ENCODE measurements at places on chromosomes 12 and 14.

DNA sequence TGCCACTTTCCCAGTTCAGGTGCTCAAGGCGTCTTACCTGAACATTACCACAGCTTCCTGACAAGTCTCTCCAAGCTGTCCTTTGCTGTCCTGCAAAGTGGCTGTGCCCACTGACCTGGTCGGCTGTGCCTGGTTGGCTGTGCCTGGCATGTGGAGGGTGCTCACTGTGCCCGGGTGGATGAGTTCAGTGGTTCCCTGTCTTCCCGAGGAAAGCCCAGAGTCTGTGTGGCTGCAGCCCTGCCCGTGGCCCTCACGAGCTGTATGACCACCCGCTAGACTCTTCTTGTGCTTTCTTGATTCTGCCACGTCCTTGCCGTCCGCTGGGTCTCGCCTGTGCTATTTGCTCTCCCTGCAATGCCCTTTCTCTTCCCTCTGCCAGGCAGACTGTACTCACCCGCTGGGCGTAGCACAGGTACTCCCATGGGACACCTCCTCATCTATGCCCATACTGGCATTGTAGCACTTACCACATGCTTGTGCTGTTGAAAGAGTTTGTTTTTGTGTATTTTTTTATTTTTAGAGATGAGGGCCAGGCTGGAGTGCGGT, 95.9 kb downstream of the TSPAN9 start:
- no peak for DNase-seq

GRCh38 chr12:12714276-12715021, 2.7 kb upstream of the CDKN1B start:
- peak; percentile 83 for DNase-seq

DNA sequence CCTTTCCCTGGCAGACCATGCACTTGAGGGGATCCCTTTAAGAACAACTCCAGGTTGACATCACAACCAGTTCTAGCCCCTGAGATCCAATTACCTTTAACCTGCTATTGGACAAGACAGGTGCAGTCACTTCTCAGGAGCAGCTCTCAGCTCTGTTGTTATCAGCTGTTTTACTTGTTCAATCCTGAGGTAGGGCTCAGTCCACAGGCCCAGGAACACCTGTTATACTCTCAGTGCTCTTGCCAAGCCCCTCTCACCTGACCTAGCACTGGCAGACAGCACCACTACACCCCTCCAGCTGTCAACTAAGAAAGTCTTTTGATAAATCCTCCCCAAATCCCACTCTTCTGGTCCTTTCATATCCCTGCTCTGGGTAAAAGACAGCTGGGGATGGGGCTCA, 163.9 kb upstream of the TMTC2 start:
- DNase-seq: no peak

DNA sequence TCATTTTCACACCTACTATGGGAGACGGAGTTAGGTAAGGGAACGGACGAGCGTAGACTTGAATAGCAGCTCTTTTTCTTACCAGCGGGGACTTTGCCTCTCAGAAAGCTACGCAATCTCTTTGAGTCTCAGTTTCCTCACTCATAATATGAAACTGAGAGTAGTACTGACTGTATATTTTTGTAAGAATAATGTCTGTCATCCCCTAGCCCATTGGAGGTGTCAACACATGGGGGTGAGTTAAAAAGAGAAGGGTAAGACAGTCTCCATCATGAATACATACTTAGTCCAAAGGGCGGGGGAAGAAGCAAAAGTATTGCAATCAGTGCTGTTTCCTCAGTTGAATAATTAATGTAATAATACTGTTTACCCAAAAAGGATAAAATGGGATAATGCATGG, 592.2 kb downstream of the NRXN3 start:
- DNase-seq: no peak

DNA sequence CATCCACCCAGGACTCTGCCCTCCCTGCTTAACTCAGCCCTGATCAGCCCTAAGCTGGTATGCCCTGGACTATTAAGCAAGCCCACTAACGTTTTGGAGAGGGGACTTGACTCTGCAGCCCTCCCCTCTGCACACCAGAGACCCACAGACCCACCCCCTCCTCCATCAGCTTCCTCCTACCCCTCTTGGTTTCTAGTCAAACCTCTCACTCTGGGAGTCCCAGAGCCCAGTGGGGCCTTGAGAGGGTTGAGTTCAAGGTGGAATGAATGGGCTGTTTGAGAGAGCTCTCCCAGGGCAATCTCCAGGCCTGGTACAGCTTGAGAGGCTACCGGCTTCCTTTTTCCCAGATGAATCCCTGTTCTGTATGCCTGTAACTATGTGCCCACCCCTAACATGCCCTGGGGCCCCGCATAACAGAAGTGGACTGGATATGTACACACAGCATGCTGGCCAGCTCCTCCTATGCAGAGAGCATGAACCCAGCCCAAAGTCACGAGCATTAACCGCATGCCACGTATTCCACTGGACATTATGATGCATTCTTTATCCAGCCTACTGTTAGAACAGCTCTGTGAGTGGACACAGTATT, 43.6 kb downstream of the IRF2BPL start:
- DNase-seq: no peak

DNA sequence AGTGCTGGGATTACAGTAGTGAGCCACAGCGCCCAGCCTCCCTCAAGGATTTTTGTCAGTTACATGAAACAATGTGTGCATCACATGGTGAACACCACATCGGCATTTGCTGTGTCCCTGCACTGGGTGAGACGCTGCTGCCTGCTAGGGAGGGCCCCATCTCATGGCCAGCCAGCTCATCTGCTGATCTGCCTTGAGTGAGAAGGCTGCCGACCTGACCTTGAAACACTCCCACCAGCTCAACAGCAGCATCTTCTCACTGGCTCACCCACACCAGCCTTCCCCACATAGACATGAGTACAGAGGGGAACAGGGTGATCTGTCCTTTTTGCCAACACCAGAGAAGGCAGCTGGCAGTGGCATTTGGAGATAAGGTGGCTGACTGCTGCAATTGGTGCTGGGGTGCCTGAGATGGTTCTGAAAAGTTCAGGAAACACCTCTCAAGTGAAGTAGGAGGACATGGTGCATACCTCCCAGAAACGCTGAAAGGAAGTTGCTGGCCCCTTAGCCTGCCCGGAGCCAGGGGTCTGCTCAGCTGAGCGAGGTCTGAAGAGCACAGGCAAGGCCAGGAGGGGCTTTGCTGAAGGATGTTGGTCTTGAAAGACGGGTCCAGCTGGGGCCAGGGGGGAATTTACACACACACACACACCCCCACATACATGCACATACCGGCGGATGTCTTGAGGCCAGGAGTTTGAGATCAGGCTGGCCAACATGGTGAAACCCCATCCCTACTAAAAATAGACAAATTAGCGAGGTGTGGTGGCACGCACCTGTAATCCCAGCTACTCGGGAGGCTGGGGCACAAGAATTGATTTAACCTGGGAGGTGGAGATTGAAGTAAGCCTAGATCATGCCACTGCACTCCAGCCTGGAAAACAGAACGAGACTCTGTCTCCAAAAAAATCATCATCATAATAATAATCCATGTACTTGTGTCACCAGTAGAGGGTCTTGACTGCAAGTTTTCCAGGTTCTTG, 14.3 kb upstream of the PPP1R13B start:
- no peak for DNase-seq

GRCh38 chr14:90605430-90605829, 208.6 kb downstream of the CALM1 start:
- DNase-seq: no peak

DNA sequence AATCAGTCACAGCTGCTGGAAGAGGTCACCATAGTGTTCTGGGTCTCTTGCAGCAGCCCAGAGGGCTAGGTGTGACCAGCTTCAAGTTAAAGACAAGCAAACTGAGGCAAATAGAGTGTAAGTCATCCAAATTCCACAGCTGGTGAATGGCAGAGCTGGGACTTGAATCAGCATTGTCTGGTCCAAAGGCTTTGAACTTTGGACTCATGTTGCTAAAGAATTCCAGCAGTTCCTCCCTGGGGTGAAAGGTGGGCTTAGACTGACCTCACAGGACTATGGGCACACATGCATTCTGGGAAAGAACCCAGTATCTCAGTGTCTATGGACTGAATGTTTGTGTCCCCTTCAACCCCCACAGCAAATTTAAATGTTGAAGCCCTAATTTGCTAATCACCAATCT, 54.8 kb downstream of the TUNAR start:
- DNase-seq: no peak

- DNase-seq: no peak
These were observed 303.5 kb downstream of the EGLN3 start for GRCh38 chr14:33647385-33647786.

DNA sequence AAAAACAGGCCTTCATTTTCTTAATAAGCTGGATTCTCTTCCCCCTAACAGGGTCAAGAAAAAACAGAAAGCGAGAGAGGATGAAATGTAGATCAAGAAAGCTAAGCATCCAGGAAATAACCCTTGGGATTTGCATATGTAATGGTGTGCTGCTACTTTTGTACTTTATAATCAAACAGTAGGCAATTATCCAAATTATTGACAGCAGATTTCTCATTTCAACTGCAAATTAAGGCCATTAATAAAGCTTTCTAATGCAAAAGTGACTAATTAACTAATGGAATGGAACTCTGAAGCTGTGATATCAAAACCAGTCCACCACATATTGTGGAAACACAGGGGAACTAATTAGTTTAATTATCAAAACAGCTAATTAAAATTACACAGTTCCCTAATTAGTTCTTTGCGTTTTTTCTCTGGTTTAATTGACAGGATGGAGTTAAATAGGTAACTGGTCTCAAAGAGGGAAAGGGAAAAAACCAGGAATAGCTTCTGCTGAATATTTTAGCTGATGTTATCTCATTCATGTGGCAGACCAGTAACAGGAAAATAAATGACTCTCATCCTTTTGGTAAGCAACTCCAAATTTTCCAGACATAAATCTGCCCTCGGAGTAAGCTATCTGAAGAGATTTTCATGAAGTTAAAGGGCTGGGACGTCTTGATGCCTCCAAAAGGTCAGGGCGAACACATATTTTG, 182.7 kb upstream of the LMO3 start:
- DNase-seq: no peak

- peak; percentile 31 for DNase-seq
These were observed 6.2 kb upstream of the SLC15A4 start for GRCh38 chr12:128829861-128830504.

- peak; percentile 39 for DNase-seq
These were observed 41.1 kb downstream of the PRB3 start for GRCh38 chr12:11228296-11228879.

- no peak for DNase-seq
These were observed 334.2 kb upstream of the RPL10L start for GRCh38 chr14:46985529-46986380.

- peak; percentile 42 for DNase-seq
These were observed 70.0 kb upstream of the VPS33A start for GRCh38 chr12:122336015-122336946.

DNA sequence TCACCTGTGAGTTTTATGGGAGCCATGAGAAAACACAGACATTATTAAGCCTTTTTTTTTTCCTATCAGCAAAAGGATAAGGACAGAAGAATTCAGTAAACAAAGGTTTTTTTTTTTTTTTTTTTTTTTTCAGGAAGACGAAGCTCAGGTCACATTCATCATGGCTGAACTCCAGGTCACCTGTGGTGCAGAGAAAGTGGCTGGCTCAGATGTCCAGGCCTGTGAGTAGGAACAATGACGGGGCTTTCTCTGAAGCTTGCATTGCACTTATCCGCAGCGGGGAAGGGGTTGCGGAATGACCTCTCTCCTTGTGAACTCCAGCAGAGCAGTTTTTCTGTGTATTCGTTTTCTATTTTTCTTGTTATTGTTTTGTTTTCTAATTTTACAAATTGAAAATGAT, 759.6 kb upstream of the TMEM132C start:
- DNase-seq: no peak

DNA sequence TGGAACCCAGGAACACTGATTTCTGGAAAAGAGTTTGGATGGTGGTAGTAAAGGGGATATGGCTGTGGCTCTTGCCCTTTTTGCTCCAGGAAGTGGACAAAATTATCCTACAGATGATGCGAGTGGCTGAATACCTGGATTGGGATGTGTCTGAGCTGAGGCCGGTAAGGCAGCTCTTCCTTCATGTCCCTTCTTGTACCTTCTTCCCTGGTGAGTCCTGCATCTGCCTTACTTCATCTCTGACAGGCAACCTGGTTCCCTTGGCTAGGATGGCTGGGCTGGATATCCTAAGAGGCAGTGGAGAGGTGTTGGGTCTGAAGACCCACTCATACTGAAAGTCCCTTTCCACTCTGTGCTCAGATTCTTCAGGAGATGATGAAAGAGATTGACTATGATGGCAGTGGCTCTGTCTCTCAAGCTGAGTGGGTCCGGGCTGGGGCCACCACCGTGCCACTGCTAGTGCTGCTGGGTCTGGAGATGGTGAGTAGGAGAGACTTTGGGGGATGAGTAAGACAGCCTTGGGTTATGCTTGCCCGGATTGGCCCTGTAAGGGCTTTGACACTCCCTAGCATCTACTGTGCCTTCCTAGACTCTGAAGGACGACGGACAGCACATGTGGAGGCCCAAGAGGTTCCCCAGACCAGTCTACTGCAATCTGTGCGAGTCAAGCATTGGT, 8.0 kb downstream of the DGKA start:
- no peak for DNase-seq

DNA sequence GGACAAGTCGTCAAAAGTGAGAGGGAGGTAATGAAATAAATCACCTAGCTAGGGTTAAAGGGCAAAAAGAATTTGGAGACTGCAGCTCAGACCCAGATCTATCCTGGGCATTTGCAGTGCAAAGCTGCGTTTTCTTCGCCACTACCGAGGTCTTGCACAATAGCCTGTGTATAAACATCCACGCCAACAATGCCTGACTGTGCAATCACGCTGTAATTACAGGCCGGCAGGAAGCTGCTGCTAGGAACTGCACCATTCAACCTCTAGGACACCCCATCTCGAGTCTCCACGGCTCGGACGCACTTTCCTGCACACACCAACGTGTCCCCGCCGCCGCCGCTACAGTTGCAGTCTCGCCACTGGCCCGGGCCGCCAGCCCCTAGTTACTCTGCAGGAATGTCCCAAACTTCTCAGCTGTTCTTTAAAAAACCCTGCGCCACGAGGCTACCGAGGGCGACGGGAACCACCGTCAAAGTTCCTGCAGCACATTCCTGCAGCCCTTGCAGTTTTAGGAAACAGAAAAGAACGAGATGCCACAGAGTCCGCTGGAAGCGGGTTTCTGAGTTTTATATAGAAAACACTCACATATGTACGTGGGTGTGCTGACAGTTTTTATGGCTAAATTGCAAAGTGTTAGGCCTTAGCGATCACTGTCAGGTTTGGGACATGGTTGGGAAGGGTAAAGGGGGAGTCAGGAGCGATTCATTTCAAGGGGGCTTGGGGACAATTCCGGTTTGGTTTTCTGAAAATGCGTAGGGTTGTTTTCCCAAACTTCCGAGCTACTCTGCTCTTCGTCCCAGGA, 65.6 kb upstream of the PTGR2 start:
- peak; percentile 69 for DNase-seq

DNA sequence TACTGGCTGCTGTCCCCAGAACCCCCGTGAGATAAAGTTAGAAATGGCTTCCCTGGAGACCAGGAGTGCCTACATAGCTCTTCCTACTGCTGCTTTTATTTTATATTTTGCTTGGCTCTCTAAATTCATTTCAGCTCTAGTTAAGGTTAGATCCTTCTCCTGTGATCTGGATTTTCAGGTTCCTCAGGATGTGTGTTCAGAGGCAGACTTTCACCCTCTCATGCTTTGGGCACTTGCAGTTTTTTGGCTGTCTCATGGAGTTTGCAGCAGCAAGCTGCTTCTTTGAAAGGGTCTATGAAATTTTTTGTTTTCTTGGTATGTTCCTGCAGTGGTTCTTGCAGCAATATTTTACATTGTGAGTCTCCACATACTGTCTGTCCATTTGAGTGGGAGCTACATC, 93.3 kb downstream of the ATP23 start:
- no peak for DNase-seq

GRCh38 chr12:107415834-107416233, 269.8 kb upstream of the PWP1 start:
- no peak for DNase-seq
